ENCODE measurements at places on chromosomes 7 and 10.

DNA sequence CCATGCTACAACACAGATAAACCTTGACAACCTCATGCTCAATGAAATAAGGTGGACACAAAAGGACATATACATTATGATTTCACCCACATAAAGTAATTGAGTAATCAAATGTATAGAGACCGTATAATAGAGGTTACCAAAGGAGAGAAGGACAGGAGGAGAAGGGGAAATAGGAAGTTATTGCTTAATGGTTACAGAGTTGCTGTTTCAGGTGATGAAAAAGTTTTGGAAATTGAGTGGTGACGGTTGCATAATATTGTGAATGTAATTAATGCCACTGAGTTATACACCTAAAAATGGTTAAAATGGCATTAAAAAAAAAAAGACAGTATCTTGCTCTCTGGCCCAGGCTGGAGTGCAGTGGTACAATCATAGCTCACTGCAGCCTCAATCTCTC is 1.5 kb upstream of the OGDH start:
- DNase-seq = no peak

- no peak for DNase-seq
Measured at GRCh38 chr7:159198016-159198724, 53.5 kb upstream of the VIPR2 start.

DNA sequence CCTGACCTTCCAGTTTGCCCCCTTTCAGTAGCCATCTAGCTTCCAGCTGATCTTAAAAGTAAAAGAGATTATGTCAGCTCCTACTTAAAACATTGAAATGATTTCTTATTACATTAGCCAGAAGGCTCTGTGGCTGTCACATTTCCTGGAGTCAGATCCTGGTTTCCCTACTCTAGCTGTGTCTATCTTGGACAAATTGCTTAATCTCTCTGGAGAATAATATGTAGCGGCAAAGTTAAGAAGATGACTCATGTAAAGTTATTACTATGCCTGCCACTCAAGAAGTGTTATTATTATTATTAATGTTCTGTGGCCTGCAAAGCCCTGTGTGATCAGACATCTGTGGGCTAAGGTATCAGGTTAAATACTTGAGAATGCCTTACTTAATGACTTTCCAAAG is 107.2 kb downstream of the RUNDC3B start:
- DNase-seq = no peak

- no peak for DNase-seq
Measured at GRCh38 chr10:107129000-107129399, 35.5 kb downstream of the SORCS1 start.

DNA sequence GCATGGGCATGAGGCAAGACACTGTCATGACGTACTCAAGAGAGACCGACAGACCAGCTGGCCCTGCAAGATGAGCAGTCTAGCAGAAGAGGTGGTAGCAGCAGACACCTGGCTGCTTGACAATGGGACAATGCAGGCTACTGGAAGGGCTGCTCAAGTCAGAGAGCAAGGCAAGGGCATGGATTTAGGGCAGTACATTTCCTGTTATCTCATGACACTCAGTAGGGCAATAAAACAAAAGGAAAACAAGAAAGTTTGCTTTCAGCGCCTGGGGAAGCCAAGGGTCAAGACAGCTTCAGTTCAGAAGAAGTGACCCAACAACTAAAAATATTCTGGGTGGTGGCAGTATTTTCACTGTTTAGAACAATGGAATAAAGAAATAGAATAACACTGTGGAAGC is 331.8 kb upstream of the PHYHIPL start:
- no peak for DNase-seq

DNA sequence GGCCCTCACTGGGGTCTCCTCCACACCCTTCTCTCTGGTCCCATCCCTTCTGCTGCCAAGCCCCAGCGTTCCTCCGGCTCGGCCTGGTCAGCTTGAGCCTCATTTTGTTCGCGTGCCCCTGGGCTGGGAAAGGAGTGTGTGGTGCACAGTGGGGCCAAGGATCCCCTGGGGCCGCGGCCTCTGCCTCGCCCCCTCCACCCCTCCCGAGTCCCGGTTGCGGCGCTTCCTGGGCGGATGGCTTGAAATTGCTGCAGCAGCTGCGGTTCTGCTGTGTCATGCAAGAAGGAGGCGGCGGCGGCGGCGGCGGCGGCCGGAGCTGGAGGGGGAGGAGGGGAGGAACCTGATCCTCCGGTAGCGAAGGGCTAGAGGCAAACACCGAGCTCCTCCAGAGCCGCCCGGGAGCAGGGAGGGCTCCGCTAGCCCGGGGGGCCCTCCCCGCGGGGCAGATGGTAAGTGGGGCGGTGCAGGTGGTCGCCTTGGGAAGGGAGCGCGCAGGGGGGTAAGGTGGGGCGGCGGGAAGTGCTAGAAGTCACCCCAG is 217.8 kb upstream of the MKLN1 start:
- DNase-seq = peak; percentile 52

DNA sequence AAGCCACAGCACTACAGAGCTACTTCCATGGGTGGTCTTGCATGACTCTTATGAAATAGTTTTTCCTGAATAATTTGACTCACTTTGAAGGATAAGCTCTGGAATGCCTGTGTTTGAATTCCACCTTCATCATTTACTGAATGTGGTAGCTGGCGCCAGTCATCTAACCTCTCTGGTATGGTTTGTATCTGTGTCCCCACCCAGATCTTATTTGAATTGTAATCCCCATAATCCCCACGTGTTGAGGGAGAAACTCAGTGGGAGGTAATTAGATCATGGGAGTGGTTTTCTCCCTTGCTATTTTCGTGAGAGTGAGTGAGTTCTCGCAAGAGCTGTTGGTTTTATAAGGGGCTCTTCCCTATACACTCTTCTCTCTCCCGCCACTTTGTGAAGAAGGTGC is 11.2 kb upstream of the SLC13A1 start:
- no peak for DNase-seq

DNA sequence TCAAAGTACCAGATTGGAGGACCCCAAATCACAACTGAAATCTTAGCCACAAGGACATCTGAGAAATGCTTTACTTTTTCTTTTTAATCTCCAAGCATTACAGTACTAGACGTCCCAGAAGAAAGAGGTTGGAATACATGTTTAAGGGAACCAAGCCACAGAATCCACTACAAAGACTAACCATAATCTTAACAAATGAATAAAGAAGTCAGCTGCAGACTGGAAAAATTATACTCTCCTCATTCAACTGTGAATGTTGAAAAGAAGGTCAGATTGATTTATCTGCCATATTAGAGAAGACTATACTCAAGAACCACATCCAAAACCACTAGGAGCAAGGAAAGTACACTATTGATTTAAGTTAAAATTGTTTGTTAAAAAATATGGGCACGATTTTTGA is 102.1 kb upstream of the ABCB5 start:
- no peak for DNase-seq

- DNase-seq = no peak
Measured at GRCh38 chr10:12852687-12853086, 148.8 kb downstream of the CCDC3 start.

DNA sequence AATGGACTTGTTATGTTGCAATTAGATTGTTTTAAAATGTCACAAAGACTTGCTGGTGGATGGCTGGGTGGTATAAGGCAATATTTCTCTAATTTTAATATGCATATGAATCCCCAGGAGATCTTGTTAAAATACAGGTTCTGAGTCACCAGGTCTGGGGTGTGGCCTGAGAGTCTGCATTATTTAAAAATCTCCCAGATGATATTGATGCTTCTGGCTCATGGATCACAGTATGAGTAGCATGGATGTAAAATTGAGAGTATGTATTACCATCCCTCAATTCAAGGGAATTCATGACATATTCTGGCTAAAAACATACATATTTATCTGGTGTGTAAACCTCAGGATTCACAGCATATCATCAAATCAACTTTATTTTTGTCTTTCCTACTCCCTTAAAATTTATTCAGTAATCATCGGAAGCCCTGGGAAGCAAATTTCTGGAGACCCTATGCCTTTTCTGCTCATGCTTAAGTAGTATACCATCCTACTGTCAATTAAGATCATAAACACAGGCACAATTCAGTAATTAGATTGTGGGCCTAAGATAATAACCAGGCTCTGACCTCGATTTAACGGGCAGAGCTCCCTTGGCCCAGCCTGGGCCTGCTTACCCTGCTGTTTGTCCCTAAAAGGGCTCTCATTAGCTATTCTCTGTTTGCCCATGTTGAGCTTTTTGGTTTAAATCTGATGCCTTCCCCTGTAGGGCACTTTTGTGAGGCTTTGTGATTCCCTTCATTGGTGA is 29.6 kb upstream of the ICA1 start:
- no peak for DNase-seq

DNA sequence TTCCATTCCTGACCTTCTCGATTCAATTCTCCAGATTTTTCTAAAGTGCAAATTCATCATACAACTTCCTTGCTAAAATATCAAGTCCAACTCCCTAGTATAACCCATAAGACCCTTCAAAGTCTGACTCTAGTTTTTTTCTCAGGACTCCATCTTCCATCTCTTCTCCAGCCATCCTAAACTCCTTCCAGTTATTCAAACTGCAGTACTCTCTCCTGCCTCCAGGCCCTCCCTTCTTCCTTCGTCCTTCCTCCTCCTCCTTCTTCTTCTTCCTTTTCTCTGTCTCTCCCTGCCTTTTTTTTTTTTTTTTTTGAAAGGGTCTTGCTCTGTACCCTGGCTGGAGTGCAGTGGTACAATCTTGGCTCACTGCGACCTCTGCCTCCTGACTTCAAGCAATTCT is 111.9 kb downstream of the RELN start:
- no peak for DNase-seq

DNA sequence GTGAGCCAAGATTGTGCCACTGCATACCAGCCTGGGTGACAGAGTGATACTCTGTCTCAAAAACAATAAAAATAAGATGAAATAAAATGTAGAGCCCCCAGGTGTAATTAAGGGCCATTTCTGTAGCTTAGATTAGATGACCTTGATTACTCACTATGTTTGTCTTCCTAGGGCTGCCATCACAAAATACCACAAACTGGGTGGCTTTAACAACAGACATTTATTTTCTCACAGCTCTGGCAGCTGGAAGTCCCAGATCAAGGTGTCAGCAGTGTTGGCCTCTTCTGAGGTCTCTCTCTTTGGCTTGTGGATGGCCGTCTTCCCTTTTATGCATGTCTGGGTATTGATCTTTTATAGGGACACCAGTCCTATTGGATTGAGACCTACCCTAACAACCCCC is 6.1 kb downstream of the PTER start:
- DNase-seq = no peak

DNA sequence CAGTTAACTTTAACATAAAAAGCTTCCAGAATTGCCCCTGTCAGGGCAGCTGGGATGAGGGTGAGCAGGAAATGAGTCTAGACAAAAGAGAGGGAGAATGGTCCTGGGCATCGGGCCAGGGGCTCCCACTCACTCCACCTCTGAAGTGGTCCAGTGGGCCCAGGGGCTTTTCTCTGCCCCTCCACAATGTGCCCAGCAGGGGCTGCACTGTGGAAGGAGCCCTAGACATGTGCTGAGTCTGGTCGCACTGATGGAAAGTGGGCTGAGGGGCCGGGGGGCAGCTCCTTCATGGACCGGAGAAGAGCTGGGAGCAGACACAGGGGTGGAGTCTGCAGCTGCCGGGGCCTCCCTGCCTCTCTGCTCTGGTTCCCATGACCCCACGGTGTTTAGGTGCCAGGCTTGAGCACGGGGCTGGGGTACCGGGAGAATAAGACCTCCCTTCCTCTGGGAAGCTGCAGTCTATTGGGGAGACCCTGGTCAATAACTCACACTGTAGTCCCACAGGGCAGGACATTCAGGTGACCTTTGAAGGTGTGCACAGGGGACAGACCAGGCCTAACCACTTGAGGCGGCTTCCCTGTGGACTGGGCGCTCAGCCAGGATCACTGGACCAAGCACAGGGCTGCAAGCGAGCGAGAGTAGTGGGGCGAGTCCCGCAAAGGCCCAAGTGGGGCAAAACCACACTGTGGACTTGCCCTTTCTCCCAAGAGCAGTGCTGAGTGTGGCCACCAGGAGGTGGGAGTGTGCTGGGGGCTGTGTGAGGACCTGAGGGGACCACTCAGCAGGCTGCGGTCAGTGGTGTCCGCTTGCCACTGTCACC is 6.1 kb downstream of the ADCY1 start:
- DNase-seq = no peak

DNA sequence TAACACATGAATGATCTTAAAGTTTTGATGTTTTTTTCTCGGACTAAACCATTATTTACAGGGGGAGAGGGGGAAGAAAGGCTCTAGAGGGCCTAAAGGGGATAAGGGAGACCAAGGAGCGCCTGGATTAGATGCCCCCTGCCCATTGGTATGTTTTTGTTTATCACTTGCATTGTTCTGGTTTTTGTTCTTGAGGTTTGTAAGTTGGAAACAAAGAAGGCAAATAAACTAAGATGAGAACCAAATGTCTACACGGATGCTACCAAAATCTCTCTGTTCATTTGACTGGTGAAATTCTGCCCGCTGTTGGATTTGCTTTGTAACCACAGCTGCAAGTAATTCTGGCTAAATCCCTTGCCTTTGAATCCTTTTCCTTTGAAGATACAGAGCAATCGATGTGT is 99.8 kb upstream of the MACROH2A2 start:
- no peak for DNase-seq

DNA sequence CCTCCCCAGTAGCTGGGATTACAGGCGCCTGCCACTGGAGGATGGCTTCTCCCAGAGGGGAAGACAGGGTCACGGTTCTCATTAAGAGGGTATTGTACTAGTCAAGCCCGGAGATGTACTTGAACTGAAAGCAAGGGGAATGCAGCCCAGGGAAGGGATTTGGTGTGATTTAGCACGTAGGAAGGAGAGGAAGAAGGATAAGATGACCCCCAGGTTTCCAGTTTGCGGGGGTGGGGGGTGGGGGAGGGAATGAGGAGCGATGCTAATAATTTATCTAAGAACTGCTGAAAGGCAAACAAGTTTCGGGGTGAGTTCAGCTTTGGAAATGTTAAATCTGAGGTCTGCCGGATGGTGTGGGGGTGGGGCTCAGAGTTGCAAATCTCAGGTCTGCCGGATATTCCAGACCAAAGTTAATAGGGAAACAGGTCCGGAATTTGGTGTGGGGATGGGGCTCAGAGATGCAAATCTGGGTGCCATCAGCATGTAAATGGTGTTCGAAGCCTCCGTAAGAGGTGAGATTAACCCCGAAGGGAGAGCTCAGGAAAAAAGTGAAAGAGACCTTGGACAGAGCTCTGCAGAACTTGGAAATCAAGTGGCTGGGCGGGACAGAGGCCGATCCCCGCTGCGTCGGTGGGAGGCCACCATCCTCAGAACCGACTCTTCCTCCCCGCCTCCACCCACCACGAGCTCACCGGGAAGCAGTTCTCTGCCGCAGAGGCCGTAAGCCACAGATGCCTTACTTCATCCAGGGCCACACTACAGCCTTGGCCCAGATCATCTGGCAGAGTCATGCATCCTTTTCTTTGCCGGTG is 1.6 kb upstream of the SEPHS1 start:
- no peak for DNase-seq

Measured in bone marrow (tissue), 2 donors.